Neuronal stem cell (in vitro differentiated cells): ENCODE measurements at places on chromosomes 11 and 22.
A peak's percentile ranks its signal among the peaks of the same experiment; 100 is the strongest.

DNA sequence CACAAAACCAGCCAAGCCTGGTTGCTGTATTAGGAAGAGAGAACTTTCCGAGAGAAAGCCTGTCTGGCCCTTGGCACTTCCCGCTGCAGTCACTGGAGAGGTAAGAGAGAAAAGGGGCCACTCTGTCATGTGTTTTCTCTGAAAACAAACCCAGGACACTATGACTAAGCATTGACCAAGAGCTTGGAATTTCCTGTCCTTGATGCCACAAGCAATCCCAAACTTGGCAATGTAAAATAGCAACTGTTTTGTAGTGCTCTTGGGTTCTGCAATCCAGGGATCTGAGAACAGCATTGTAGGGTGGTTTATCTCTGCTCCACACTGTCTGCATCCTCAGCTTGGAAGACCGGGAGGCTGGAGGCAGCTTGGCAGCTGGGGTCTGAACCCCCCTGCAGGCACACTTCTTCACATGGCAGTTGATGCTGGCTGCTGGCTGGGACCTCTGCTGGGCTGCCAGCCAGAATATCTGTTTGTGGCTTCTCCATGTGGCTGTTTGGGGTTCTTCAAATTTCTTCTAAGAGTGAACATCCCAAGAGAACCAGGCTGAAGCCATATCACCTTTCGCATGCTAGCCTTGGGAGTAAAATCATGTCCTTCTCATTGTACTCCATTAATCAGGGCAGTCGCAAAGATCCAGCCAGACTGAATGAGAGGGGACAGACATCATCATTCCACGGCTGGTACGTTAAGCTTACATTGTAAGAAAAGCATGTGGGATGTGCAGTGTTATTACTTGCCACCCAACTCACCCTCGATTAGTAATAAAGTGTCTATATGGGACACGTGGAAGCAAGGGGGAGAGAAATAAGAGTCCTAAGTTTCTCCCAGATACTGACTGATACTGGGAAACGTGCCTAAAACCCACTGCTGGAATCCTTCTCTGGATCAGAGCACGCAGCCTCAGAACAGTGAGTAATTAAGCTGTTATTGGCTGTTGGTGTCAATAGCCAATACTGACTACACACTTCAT is 537.4 kb upstream of the B3GAT1 start:
- no peak for DNase-seq

GRCh38 chr11:115817844-115818468 is 313.7 kb upstream of the CADM1 start:
- no peak for DNase-seq

GRCh38 chr11:7437696-7438095 is 47.6 kb upstream of the OLFML1 start:
- DNase-seq, result no peak

GRCh38 chr22:31345331-31346254 is 553 bp downstream of the PATZ1 start:
- peak; percentile 96 for DNase-seq

DNA sequence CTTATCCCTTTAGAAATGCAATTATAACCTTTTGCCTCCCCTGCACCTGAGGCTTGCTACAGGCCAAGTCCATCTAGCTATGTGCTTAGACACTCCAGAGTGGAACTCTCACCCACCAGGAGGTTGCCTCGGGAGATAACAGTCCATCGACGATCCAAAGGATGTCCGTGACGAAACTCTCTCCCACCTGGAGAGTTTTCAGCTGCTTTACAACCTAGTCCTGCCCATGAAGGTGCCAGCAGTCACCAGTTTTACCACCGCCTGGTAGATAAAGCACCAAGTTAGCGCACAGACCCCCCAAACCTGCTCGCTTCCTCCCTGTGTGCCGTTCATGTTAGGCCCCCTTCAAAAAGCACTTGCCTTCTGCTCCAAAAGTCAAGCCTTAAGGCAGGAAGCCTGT is 53.1 kb upstream of the SHISAL1 start:
- no peak for DNase-seq

DNA sequence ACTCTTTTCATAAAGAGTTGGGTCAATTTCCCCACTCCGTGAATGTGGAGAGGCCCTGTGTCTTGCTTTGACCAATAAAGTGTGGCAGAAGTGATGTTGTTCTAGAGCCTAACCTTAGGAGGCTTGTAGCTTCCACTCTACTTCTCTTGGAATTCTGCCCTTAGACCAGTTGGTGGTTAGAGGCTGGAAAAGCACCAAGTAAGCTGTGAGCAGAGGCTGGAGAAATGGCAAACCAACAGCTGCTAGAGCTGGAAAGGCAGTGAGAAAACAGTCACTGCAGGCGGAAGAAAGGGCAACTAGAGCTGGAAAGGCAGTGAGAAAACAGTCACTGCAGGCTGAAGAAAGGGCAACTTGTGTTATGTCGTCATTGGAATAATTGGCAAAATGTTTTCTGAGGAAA is 29.8 kb upstream of the MSANTD2 start:
- DNase-seq, result no peak

DNA sequence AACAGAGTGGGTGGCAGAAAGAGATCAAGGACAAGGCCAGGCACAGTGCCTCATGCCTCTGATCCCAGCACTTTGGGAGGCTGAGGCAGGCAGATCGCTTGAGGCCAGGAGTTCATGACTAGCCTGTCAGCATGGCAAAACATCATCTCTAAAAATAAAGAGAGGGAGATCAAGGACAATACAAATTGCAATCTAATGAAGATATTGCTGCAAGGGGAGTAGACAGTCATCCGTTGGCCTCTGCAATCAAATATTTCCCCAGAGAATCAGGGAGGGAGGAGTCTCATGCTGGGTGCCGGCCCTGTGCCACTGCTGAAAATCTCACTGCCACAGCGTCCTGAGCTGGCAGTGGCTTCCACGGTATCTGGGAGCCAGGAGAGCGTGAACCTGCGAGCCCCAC is 19.4 kb upstream of the IL17RA start:
- DNase-seq, result no peak

DNA sequence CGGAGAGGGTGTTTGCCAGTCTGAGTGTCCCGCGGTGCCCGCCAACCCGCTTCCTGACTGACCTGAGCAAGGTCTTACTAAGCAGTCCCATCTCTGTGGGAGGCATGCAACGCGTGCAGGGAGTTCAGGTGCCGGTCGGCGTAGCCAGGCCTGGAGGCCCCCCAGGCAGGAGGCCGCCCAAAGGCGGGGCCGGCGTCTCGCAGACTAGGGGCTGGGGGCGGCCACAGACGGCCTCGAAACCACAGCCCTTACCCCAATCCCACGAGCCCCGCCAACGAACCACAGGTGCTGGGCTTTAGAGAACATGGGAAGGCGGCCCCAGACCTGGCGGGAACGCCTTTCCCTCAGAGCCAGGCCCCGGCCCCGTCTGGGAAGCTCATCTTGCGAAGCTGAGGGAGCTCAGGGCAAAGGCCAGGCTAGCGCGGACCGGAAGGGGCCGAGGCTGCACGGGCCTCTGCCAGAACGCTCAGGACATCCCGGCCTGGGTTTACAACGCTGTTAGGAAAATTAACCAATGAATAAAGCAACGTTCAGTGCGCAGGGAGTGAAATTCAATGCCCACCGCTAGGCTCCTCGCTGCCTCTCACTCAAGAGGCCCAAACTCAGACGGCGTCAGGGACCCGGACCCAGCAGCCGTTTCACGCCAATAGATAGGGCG is 2.1 kb upstream of the MTFP1 start:
- DNase-seq, result no peak

GRCh38 chr11:2531987-2532703 is 87.3 kb downstream of the KCNQ1 start:
- no peak for DNase-seq

GRCh38 chr22:34243023-34243422 is 322.7 kb upstream of the LARGE1 start:
- DNase-seq, result no peak

- DNase-seq, result no peak
These were observed 17.5 kb upstream of the SYT7 start for GRCh38 chr11:61598374-61598773.

DNA sequence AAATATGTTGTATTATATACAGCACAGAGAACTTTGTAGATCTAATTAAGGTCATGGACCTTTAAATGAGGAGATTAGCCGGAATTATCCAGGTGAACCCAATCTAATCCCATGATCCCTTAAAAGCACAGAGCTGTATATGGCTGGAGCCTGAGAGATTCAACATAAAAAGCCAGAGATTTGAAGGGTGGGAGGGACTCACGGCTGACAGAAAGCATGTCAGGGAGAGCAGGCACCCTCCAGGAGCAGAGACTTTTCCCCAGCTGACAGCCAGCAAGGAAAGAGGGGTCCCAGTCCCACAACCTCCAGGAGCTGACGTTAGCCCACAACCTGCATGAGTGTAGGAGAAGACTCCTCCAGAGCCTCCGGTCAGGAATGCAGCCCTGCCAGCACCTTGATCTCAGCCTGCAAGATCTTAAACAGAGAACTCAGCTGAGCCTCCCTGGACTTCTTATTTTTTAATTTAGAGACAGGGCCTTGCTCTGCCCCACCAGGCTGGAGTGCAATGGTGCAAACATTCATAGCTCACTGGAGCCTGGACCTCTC is 20.0 kb upstream of the ADA2 start:
- DNase-seq, result no peak

- DNase-seq, result no peak
These were observed 12.2 kb upstream of the VPS37C start for GRCh38 chr11:61173456-61173855.

GRCh38 chr11:2869134-2869526 is 16.4 kb downstream of the CDKN1C start:
- DNase-seq, result no peak

DNA sequence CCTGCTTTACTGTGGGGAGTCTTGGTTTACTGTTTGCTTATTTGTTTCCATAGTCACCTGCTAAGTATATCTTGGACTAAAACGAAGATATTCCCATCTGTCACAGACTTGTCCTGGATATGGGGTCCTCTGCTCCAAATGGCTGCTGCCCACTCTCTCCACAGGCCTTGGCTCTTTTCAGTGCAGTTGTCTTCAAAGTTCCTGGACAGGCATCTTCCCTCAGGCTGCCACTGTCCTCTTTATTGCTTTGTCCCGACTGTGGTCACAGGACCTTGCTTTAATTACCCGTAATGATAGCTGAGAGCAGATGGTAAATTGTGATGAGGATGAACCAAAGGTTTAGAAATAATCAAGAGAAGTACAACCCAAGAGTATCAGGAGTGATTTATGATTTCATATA is 713.9 kb upstream of the CCDC179 start:
- no peak for DNase-seq

- DNase-seq, result no peak
These were observed 17.0 kb downstream of the FADD start for GRCh38 chr11:70220136-70220535.
